CD4-positive, alpha-beta T cell treated with Interferon alpha-2 for 1 hour (primary cell): ENCODE measurements at places on chromosomes 7 and 10.
A peak's percentile ranks its signal among the peaks of the same experiment; 100 is the strongest.

- no peak for DNase-seq
Measured at GRCh38 chr10:97263971-97264370, 28.5 kb downstream of the ARHGAP19 start.

DNA sequence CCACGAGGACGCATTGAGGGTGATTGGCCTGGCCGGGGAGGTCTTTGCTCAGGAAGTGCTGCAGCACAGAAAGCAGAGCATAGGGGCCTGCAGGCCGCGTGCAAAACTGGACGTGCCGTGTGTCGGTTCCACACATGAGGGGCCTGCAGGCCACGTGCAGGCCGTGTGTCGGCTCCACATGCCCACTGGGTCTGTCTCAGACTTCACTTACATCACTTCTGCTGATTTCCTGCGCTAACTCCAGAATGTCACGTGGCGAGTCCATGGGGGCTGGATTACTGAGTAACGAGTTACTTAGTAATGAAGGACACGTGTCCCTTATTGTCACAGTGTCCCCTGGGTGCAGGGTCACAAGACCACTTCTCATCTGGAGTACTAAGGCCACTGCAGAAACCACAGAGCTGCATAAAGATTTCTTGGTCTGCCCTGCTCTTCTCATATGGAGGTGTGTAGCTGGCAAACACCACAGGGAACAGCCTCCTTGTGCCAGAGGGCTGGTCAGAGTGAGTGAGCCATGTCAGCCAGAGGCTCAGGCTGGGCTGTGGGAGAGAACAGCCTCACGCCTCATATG is 60.8 kb downstream of the GDI2 start:
- DNase-seq = no peak

GRCh38 chr7:87671-88070 is 104.7 kb upstream of the FAM20C start:
- no peak for DNase-seq

DNA sequence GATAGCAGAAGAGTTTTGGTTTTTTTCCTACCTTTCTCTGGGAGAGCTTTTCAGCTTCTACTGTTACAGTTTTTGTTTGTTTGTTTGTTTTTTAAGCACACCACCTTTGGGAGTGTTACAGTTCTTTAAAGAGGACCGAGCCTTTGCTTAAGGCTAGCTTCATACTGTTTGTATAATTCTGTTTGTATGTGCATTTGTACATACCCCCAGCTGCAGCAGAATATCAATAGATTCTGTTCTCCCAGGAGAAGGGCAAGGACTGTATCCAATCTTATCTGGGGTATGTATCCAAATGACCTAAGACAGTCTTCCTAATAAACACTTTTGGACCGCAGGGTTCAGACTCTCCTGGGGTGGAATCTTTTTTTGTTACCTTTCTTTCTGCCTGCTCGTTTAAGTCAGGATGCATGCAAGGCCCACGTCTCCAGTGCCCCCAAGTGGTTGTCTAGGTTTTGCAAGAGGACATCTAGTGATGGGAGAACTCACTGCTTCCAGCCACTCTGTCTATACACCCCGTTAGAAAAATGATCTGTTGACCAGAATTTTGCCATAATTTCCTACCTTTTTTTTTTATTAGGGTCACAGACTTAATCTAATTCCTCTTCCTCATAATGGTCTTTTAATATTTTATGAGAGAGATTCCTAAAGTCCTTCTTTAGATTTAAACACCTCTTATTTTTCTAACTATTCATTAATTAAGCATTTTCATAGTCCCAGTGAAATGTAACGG is 23.9 kb downstream of the NRF1 start:
- DNase-seq = peak; percentile 78

- peak; percentile 74 for DNase-seq
Measured at GRCh38 chr7:50349963-50350944, 45.7 kb downstream of the IKZF1 start.

GRCh38 chr7:95376632-95377400 is 19.4 kb downstream of the PON3 start:
- no peak for DNase-seq

DNA sequence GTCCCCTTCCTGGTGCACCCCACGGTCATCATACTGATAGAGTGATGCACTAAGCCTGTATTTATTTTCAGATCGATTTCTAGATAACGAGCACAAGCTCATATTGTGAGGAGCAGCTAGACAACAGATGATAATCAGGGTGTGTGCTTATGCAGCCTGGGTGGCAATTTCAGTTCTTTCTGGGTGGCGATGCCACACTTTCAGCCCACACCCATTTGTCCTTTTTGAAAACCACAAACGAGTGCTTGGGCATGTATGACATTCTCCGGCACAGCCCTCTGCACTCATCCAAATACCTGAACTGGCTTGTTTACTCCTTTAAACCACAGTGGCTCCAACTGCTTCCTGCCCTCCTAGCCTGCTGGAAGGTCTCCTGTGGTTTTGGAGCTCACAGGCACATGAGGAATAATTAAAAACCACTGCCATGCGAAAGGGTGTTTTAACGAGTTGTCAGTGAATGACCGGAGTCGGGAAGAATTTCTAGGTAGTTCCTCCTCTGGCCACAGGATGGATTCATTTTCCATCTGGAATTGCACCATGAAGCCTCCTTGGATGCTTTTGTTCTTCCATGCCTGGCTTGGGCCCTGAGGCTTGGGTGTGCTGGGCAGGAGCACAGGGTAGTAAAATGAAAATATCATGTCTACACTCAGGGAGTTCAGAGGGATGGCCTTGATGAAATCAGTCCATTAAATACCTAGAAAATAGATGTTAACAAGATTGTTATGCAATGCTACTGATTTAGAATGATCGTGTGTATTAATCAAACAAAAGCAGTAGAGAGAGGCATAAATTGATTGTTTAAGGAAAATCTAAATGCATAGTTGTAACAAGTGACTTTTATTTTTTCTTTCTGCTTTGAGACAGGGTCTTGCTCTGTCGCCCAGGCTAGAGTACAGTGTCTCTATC is 52.4 kb upstream of the ITGB1 start:
- DNase-seq = no peak

DNA sequence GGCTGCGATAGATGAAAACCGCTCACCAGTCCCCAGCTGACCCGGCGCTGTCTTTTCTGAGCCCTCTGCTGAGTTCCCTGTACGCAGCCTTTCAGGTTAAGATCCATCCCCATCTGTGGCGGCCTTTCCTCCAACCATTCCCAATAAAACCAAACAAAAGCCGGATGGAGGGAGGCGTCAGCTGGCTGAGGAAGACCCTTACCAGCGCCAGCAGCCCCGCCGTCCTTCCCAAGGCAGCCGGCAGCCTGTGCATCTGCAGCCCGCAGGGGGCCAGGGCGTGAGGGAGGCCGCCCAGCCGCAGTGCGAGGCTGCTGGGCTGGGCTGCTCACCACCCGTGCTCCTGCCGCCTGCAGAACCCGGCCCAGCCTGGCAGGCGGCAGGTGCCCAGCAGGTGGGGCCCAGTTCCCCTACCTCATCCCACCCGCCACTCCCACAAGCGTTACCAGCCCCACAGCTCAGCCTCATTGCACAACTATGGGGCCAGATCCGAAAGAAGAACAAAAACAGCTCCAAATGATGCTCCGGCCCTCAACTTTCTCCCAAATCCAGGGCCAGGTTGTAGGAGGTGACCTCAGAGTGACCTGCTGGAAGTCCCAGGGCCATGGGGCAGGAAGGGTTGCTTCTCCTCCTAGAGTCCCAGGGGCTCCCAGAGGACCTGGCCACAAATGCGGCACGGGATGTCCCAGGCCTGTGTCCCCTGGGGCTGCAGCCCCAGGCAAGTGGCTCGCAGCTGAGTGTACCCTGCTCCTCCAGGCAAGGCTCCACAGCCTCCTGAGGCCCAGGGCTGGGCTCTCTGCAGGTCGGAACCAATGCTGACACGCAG is 23.8 kb downstream of the PAPOLB start:
- no peak for DNase-seq
